Activated naive CD8-positive, alpha-beta T cell treated with anti-CD3 and anti-CD28 coated beads, Interleukin-2, amount 10 ng/mL, durations not matched to agents 7 days and 5 days (primary cell): ENCODE measurements at places on chromosomes 6 and 20. TPM values are rescaled to one million over a fixed set of nuclear protein-coding genes. Genes with fewer than 3 reads are reported as not detected.
A peak's percentile ranks its signal among the peaks of the same experiment; 100 is the strongest.

- H3K4me3 ChIP-seq: no peak overlapping the region
- H3K36me3 ChIP-seq: peaks cover 3% of the 10 kb centered on the region
- DNase-seq: no peak
- no peak overlapping the region for H3K27ac ChIP-seq
Measured at GRCh38 chr20:47204008-47204849, 152.3 kb downstream of the ZMYND8 start.

DNA sequence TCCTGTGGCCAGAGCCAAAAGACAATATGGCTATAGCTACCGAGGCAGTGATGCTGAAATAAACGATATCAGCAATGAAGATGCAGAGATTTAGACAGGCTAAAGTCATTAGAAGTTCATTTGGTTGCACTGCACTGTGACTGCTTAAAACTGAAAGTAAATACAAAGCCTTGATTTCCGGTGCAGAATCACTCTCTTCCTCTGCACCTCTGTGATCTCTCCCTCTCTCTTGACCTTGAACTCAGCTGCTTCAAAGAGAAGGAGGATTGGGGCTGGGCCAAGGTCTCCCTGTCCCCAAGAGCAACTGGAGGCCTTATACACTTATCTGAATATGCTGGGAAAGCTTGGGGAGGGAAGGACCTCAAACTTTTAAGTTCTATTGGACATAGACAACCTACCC is 34.6 kb upstream of the SPACA1 start:
- no peaks in the 10 kb centered on the region for H3K36me3 ChIP-seq
- H3K4me1 ChIP-seq: peaks cover 10% of the 10 kb centered on the region
- H3K27me3 ChIP-seq: peaks cover 2% of the 10 kb centered on the region
- peak overlapping the region; percentile 17 for H3K4me3 ChIP-seq

DEFB124 gene
- total RNA-seq: not detected

GRCh38 chr6:108227290-108227689 is 33.5 kb downstream of the SNX3 start:
- no peak for DNase-seq
- H3K4me1 ChIP-seq: peaks cover 13% of the 10 kb centered on the region
- H3K27me3 ChIP-seq: no peaks in the 10 kb centered on the region
- no peak overlapping the region for H3K4me3 ChIP-seq
- no peak overlapping the region for H3K27ac ChIP-seq

GRCh38 chr6:43723737-43724295 is 36.2 kb upstream of the MRPS18A start:
- no peak overlapping the region for H3K4me3 ChIP-seq
- H3K36me3 ChIP-seq: no peaks in the 10 kb centered on the region
- DNase-seq: peak; percentile 70
- no peak overlapping the region for H3K27ac ChIP-seq
- peaks cover 12% of the 10 kb centered on the region for H3K27me3 ChIP-seq
- H3K4me1 ChIP-seq: peaks cover 20% of the 10 kb centered on the region

SCGN gene
- total RNA-seq: not detected

TNFRSF6B gene
- not detected for total RNA-seq

CYP39A1 gene
- not detected for total RNA-seq

CFB gene
- 2.1 TPM for total RNA-seq

DNA sequence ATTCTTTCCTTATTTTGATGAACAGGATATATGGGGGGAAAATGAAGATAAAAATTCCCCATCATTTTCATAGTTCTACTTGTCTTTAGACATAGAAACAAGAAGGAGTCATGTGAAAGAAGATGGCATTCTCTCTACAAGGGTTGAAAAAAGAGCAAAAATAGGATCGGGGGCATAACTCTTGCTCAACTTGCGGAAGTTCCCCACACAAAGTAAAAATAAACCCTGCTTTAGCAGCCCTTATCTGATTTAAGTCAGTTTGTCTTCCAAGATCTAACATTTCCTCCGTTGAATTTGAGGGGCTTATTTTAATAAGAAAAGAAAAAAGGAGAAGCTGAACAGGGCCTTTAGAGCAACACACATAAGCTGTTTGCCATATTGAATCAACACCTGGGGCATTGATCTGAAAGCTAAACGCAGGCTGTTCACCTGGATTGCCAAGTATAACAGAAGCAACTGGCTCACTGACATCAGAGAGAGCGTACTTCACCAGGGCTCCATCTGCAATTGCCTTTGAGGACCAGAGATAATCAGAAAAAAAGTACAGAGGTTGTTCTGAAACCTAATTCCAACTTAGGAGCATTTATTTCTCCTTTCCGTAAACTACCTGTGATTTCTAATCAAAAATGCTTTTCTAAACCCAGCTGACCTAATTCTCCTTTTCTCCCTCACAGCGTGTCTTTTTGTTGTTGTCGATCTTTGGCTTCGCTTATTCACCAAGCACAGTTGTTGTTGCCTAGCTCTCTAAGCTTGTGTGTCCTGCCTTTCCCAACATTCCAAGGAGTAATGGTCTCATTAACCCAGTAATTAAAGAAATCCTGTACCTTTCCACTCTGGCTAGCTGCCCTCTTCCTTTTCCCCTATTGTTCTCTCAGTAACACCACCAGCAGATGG is 568.0 kb downstream of the KIF16B start:
- H3K36me3 ChIP-seq: no peaks in the 10 kb centered on the region
- H3K27ac ChIP-seq: no peak overlapping the region
- no peaks in the 10 kb centered on the region for H3K4me1 ChIP-seq
- H3K27me3 ChIP-seq: no peaks in the 10 kb centered on the region

GRCh38 chr6:2911171-2911570 is 8.1 kb upstream of the SERPINB9 start:
- no peak for DNase-seq
- no peaks in the 10 kb centered on the region for H3K36me3 ChIP-seq
- peaks cover 23% of the 10 kb centered on the region for H3K4me1 ChIP-seq
- H3K4me3 ChIP-seq: no peak overlapping the region

MOG gene
- total RNA-seq: not detected

DNA sequence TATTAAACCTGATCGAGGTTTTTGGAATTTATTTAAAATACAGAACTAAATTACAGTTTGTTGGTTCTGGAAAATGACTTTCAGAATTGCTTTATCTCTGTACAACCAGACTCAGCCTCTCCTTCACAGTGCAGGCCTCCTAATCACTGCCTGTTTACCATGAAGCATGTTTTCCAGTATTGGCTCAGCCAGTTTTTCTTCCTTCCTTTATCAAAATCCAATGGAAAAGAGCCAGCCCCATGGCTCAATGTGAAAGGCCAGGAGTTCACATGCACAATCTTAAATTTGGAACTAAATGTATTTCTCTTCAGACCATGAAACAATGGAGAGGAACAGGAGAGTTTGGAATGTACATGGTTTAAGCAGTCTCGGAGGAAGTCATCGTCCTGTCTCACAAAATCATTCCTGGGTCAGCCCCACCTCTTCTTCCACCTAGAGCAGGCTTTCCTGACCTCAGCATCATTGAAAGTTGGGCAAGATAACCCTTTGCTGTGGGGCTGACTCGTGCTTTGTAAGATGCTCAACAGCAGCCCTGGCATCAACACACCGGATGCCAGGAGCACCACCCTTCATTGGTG is 680.9 kb upstream of the AGPAT4 start:
- no peak overlapping the region for H3K4me3 ChIP-seq
- no peak overlapping the region for H3K27ac ChIP-seq
- no peaks in the 10 kb centered on the region for H3K4me1 ChIP-seq
- no peak for DNase-seq
- no peaks in the 10 kb centered on the region for H3K27me3 ChIP-seq

OR2J1 gene
- not detected for total RNA-seq

TENT5A gene
- 3.1 TPM for total RNA-seq

DNA sequence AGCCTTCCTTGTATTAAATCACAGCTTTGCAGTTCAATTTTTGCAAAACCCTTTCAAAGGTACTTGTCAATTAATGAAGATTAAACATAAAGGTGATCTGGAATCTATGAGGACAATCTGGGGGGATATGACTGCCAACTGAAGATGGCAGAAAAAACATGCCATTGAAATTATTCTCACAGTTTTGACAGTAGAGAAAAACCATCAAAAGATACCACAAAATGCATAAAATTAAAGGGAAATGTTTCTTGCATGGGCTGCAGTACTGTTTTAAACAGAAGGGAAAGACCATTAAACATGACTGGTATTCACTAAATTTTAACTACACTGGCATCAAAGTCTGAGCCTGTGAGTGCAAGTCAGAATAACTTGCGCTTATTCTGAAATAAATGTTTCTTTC is 194.2 kb downstream of the ATXN1 start:
- H3K27ac ChIP-seq: no peak overlapping the region
- peaks cover 13% of the 10 kb centered on the region for H3K4me1 ChIP-seq
- no peaks in the 10 kb centered on the region for H3K36me3 ChIP-seq
- no peaks in the 10 kb centered on the region for H3K27me3 ChIP-seq
- H3K4me3 ChIP-seq: no peak overlapping the region

TNFRSF21 gene
- total RNA-seq: 0.62 TPM

SLC22A7 gene
- total RNA-seq: not detected

DNA sequence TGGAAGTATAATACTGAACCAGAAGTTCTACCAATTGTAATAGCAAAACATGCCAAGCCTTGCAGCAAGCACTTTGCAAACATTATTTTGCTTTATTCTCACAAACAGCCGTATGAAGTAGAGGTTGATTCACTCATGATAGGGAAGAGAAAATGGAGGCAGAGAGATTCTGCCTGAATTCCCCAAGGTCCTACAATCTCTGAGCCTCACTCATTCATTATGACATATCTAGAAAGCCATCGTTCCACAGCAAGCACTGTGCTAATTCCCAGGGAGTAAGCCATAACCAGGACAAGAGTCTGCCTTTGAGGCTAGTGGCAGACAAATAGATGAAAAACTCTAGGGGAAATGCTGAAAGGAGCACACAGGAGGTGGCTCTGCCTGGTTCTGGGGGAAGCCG is 288.0 kb downstream of the TSHZ2 start:
- no peak overlapping the region for H3K27ac ChIP-seq
- peaks cover 2% of the 10 kb centered on the region for H3K27me3 ChIP-seq
- H3K4me3 ChIP-seq: no peak overlapping the region
- no peak for DNase-seq
- H3K36me3 ChIP-seq: no peaks in the 10 kb centered on the region
- no peaks in the 10 kb centered on the region for H3K4me1 ChIP-seq

APOM gene
- 4.6 TPM for total RNA-seq

KPNA5 gene
- 35.0 TPM for total RNA-seq

DNA sequence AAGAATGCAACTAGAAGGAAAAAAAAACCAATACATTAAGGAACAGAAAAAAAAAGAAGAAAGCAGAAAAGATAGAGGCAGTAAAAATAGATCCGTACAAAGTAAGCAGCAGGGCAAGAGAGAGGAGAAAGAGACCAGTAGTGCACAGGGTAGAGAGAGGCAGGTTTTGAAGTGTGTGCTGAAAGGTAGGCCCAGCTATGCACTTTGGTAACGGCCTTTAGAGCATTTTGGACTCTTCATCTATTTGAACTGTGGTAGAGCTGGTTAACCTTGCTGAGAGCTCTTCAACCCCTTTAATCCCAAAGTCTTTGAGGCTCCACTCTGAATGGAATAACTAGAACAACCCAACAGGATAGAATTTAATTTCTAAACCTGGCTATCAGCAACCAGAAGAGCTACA is 45.2 kb downstream of the ADGRB3 start:
- H3K36me3 ChIP-seq: no peaks in the 10 kb centered on the region
- no peaks in the 10 kb centered on the region for H3K27me3 ChIP-seq
- DNase-seq: no peak
- H3K27ac ChIP-seq: no peak overlapping the region
- no peak overlapping the region for H3K4me3 ChIP-seq

GRCh38 chr20:60001108-60001507 is 42.9 kb downstream of the CDH26 start:
- H3K27me3 ChIP-seq: peaks cover 3% of the 10 kb centered on the region
- H3K27ac ChIP-seq: no peak overlapping the region
- no peaks in the 10 kb centered on the region for H3K4me1 ChIP-seq
- H3K4me3 ChIP-seq: no peak overlapping the region
- no peak for DNase-seq

DNA sequence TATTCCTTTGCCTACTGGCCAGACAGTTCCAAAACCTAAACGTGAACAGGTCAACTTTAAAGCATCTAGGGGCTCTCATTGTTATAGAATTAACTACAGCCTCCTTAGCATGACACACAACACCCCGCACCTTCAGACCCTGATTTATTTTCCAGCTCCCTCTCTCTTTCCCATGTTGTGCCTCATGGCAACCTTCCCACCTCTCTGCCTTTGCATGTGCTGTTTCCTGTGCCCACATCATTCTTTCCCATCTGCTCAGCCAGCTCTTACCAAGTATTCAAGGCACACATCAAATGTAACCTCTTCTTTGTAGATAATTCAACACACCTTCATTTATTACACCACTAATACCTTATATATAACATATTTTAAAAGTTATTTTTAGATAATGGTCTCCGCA is 291.0 kb downstream of the COL12A1 start:
- no peak overlapping the region for H3K4me3 ChIP-seq
- no peak for DNase-seq
- H3K4me1 ChIP-seq: no peaks in the 10 kb centered on the region
- H3K36me3 ChIP-seq: no peaks in the 10 kb centered on the region
- H3K27me3 ChIP-seq: no peaks in the 10 kb centered on the region
- no peak overlapping the region for H3K27ac ChIP-seq

DNA sequence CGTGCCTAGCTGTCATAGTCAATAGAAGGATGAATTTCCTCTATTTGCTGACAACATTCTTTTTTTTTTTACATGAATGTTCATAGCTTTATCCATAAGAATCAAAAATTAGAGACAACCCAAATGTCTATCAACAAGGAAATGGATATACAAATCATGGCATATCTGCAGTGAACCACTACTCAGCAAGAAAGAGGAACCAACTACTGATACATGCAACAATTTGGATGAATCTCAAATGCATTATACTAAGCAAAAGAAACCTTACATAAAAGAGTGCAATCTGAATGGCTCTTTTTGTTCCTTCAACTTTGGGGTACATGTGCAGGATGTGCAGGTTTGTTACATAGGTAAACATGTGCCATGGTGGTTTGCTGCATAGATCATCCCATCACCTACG is 17.7 kb upstream of the MCM9 start:
- H3K4me3 ChIP-seq: no peak overlapping the region
- peaks cover under 1% of the 10 kb centered on the region for H3K36me3 ChIP-seq
- peaks cover 7% of the 10 kb centered on the region for H3K27me3 ChIP-seq
- H3K27ac ChIP-seq: no peak overlapping the region

DNA sequence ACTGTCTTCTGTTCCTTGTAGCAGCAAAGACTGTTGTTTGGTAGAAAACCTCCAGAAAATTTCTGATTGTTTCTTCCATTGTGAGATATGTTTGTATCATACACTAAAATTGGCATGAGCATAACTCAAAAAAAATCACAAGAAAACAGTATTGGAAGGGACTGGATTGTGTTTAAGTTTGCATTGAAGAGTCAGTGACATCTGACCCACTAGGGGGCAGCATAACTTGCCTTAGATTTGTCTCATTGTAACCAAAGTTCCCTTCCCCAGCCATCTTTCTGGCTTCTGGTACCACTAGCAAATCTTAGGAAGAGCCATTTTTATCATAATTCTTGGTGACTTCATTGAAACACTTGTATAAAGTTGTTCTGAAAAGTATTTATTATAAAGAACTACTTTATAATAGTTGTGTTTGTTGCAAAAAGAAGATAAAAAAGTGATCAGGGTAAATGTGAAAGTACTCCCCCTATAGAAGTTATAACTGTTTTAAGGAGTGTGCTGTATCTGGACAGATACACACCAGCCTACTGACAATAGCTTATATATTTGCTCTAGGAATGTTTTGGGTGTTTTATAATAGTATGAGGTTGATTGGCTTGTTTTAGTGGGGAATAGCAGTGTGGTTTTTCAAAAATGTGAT is 7.7 kb downstream of the CSTF1 start:
- no peaks in the 10 kb centered on the region for H3K27me3 ChIP-seq
- peaks cover 15% of the 10 kb centered on the region for H3K4me1 ChIP-seq
- DNase-seq: no peak
- peak overlapping the region; percentile 48 for H3K4me3 ChIP-seq
- H3K36me3 ChIP-seq: peaks cover 48% of the 10 kb centered on the region
